ENCODE measurements at places on chromosomes 2 and 18. TPM values are rescaled to one million over a fixed set of nuclear protein-coding genes. Genes with fewer than 3 reads are reported as not detected.

- no peak for DNase-seq
Observed at GRCh38 chr2:21250673-21251072, 126.9 kb downstream of the TDRD15 start.

CCBE1 gene
- 1.8 TPM for polyA plus RNA-seq

CD8A gene
- 0.65 TPM for polyA plus RNA-seq

RGPD3 gene
- polyA plus RNA-seq, result 0.41 TPM

RIT2 gene
- not detected for polyA plus RNA-seq

- peak; percentile 37 for DNase-seq
Observed at GRCh38 chr2:190069936-190070696, 7.6 kb upstream of the MSTN start.

TBC1D8 gene
- polyA plus RNA-seq, result 7.4 TPM

- DNase-seq, result peak; percentile 72
Observed at GRCh38 chr18:9280849-9281248, 53.7 kb upstream of the TWSG1 start.

- no peak for DNase-seq
Observed at GRCh38 chr2:69716555-69717120, 25.3 kb upstream of the ANXA4 start.

CYP27A1 gene
- 43.3 TPM for polyA plus RNA-seq

DNA sequence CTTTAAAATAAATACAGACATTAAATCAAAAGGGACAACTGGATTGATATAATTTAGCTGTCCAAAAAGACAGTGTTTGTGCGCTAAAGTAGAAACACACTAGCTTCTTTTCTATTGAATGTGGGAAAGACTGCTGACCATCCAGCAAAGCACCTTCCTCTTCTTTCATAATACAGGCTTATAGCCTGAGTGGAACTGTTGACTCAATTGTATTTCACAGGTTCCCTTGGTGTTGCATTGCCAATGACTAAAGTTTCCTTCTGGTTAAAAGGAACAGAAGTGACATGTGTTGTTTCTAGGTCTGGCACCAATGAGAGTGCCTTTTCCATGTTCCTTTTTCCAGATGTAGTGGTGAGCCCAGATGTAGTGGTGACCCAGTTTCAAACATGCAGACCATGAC is 412.3 kb downstream of the RNF144A start:
- DNase-seq, result no peak

- DNase-seq, result no peak
Observed at GRCh38 chr2:226410247-226410835, 389.3 kb downstream of the IRS1 start.

- DNase-seq, result peak; percentile 62
Observed at GRCh38 chr2:9230881-9231280, 24.3 kb downstream of the ASAP2 start.

DNA sequence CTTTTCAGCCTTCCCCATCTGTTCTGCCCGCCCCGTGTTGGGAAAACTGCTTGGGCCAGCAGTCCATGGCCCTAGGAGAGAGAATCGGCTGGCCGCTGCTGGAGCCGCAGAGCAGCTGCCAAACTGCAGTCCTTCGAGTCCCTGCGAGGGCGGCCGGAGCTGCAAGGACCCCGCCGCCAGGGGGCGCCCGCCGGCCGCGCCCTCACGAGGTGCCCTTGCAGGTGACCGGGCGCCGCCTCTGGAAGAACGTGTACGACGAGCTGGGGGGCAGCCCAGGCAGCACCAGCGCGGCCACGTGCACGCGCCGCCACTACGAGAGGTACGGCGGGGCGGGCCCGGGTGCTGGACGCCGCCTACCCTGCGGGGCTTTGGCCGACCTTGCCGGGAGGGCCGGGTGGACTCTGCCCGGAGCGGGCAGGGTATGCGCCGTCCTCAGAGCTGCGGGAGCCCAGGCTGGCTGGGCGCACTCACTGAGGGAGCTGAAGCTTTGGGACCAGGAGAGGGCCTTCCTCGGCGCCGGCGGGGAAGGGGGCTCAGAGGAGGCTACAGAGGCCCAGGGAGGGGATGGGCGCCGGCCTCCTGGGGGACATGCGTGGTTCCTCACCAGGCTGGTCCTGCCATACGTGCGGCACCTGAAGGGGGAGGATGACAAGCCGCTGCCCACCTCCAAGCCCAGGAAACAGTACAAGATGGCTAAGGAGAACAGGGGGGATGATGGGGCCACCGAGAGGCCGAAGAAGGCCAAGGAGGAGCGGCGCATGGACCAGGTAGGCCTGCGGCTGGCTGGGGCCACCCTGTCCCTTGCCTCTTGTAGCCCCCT is 13.6 kb downstream of the ARID5A start:
- no peak for DNase-seq

RFTN2 gene
- 1.4 TPM for polyA plus RNA-seq

- no peak for DNase-seq
Observed at GRCh38 chr2:160207804-160208654, 8.0 kb upstream of the ITGB6 start.

- DNase-seq, result no peak
Observed at GRCh38 chr18:11757084-11757590, 68.1 kb downstream of the GNAL start.

- DNase-seq, result peak; percentile 61
Observed at GRCh38 chr2:23541503-23542229, 156.7 kb downstream of the KLHL29 start.

DNA sequence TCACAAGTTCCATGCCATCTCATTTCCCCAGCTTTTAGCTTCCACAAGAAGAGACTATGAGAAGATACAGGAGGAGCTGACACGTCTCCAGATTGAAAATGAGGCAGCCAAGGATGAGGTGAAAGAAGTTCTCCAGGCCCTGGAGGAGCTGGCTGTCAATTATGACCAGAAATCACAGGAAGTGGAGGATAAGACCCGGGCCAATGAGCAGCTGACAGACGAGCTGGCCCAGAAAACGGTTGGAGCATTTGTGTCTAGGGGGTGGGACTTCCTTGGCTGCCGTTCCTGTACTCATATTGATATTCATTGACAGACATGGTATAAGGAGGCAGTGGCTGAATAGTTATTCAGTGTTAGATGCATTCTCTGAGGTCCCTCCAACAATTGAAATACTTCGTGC is 57.2 kb upstream of the LYPD6B start:
- no peak for DNase-seq

TRIB2 gene
- 29.6 TPM for polyA plus RNA-seq

DNA sequence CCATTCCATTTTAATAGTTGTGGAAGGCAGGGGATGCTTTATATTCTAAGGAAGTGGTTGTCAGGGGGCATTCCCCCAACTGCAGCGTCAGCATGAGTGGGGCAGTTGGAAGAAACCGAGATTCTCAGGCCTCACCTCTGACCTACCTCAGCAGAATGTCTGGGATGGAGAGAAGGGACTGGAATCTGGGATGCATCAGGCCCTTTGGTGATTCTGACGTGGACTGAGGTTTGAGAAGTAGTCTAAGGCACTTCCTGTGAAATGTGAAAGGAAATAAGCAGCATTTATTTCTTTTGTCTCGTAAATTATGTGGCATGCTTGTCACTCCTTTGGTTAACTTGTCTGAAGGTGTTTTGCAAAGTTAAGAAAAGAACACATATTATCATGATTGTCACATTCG is 540.7 kb upstream of the NETO1 start:
- no peak for DNase-seq

MYO7B gene
- 22.2 TPM for polyA plus RNA-seq

GRCh38 chr2:96758987-96759386 is 1.7 kb upstream of the CNNM4 start:
- DNase-seq, result no peak

DNA sequence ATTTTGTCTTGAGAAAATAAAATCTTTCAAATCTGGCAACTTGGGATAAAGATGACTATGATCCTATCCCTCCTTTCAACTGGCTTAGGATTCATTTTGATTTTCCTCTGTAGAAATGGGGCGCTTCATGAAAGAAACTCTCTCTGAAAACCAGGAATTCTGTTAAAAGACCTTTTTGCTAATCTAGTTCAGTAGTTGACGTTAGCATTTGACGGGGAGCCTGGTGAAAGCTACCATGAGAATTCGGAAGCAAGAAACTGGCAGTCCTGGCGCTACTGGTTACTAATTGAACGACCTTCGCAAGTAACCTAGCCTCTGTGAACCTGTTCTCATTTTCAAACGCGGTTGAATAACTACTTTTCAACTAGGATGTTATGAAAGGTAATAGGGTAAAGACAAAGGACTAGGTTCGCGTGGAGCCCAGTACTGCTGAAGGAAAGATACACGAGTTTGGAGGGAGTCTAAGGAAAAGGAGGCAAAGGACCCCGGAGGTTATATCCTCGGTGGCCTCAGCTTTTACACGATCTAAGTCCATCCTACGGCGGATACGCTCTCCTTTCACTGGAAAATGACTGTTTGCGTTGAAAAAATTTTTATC is 604 bp upstream of the STK11IP start:
- no peak for DNase-seq

PRKAG3 gene
- not detected for polyA plus RNA-seq

IL18RAP gene
- polyA plus RNA-seq, result not detected

EVA1A gene
- polyA plus RNA-seq, result 32.4 TPM

DCDC2C gene
- polyA plus RNA-seq, result not detected

DNA sequence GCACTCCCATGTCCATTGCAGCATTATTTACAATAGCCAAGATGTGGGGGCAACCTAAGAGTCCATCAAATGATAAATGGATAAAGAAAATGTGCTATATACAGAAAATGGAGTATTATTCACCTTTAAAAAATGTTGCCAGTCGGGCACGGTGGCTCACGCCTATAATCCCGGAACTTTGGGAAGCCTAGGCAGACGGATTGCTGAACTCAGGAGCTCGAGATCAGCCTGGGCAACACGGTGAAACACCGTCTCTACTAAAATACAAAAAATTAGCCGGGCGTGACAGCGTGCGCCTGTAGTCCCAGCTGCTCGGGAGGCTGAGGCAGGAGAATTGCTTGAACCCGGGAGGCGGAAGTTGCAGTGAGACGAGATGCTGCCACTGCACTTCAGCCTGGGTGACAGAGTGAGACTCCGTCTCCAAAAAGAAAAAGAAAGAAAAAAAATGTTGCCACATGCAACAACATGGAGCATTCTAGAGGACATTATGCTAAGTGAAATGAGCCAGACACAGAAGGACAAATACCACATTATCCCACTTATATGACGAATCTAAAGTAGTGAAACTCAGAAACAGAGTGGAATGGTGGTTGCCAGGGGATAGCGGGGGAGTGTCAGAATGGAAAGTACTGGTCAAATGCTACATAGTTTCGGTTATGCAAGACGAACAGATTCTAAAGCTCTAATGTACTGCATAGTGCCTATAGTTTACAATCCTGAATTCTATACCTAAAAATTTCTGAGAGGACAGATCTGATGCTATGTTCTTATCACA is 1385.6 kb upstream of the TMEFF2 start:
- DNase-seq, result no peak

DNA sequence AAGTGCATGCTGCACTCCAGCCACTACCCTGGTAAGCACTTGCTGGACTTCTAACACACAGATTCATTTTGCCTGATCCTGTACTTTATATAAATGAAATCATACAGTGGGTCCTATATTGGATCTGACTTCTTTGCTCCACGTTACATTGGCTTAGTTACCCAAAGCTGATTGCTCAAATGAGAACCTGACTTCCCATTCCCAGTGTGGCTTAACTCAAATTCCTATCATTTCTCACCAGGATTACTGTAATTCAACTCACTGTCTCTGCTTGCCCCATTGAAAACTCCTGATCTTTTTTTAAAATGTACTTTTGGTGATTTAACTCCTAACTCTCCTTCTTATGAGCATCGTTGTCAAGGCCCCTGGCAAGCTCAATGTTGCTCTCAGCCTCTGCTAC is 1.4 kb downstream of the RSAD2 start:
- DNase-seq, result no peak

DNA sequence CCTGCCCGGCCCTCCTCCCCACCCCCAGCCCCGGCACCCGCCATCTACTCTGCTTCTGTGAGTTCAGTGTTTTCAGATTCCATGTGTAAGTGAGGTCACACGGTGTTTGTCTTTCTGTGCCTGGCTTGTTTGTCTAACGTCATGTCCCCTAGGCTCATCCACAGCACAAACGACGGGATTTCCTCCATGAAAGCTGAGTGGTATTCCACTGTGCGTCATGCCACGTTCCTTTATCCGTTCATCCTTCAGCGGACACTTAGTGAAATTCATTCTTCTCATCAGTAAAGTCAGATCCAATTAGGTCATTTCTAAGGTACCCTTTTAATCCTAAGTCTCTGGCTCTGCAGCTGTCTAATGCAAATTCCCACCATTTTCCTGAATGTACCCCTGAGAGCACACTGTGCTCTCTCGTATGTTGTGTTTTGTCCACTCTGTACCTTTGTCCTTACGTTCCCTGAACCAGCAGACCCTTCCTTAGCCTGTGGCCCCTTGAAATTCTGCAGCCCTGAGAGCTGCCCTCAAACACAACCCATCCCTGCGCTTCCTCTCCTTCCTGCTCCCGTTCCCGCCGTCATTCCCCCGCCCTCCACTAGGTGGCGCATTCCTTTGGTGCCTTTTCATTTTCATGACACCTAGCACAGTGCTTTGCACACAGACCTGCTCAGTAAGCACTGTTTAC is 44.1 kb downstream of the TRAPPC12 start:
- DNase-seq, result no peak

GRCh38 chr2:134625311-134625710 is 93.5 kb downstream of the TMEM163 start:
- no peak for DNase-seq

- no peak for DNase-seq
Observed at GRCh38 chr2:221392228-221392881, 179.7 kb downstream of the EPHA4 start.

GRCh38 chr2:49367003-49367402 is 212.7 kb upstream of the FSHR start:
- no peak for DNase-seq

- DNase-seq, result peak; percentile 52
Observed at GRCh38 chr18:61606759-61607158, 273.5 kb downstream of the CDH20 start.

DNA sequence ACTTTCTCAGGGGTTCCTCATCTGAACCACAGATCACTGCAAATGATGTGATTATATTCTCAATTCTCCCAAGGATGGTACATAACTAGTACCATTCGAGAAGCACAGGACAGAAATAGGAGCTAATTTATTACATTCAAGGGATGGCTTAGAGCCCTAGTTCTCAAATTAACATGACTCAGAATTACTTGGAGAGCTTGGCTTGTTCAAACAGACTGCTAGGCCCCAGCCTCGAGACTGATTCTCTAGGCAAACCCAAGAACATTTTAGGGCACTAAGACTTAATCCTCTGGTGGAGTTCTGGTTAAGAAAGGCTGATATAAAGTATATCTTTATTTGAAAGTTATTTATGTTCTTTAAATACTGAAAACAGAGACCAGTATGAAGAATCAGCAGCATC is 35.8 kb downstream of the HIBCH start:
- no peak for DNase-seq

PFN4 gene
- polyA plus RNA-seq, result 2.1 TPM

CYP20A1 gene
- polyA plus RNA-seq, result 11.6 TPM

PRSS56 gene
- not detected for polyA plus RNA-seq

DNA sequence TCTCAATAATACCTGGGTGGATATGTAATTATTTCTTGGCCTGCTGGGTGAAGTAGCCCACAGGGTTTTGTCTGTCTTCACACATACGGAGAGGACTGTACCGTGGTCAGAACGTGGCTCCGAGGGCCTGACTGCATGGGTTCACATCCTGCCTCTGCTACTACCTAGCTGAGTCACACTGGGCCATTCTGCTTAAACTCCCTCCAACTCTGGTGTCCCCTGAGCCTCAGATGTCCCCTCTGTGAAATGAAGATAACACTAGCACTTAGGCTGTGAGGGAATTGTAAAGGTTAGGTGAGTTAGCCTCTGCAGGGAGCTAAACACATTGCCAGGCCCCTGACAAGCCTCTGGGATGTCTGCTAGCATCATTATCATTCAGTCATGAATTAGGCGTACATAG is 120.1 kb upstream of the NABP1 start:
- no peak for DNase-seq

HMSD gene
- polyA plus RNA-seq, result not detected

Measured in kidney (tissue), 22 donors.